ENCODE measurements at places on chromosomes 11 and 22. TPM values are rescaled to one million over a fixed set of nuclear protein-coding genes. Genes with fewer than 3 reads are reported as not detected.
A peak's percentile ranks its signal among the peaks of the same experiment; 100 is the strongest.

TSPAN32 gene
- total RNA-seq = 0.62 TPM

DNA sequence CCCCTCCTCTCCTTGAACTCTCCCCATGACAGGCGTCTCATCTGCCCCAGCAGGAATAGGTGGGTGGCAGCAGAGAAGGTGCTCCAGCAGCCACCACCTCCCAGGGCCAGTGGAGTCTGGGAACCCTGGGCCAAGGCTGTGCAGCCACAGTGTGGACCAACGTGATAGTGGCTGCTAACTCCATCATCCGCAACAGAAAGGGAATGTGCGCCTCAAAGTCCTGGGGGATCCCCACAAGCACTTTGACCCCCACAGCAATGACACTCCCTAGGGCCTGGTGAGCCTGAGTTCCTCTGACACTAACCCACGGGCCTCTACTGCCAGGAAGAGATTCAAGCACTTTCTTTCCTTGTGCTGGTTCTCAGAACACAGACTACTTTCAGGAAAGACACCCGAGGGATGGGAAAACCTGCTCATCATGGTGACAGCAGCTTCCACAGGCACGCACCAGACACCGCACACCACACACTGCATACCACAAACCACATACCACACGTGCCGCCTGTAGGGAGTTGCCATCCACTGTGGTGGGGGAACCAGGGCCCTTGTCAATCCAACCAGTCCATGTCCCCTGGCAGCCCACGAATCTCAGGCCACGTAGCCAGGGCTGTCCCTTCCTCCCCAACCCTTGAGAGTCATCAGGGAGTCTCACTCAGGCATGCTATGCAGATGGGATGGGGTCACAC lies 3.4 kb upstream of the SLC25A1 start:
- DNase-seq = no peak
- H3K4me3 ChIP-seq = no peak overlapping the region
- H3K36me3 ChIP-seq = no peaks in the 10 kb centered on the region
- H3K4me1 ChIP-seq = peaks cover 12% of the 10 kb centered on the region

ACRV1 gene
- total RNA-seq = not detected

- no peak for DNase-seq
- H3K4me3 ChIP-seq = no peak overlapping the region
- no peaks in the 10 kb centered on the region for H3K27me3 ChIP-seq
- peaks cover 4% of the 10 kb centered on the region for H3K4me1 ChIP-seq
These were observed 16.1 kb downstream of the C2CD3 start for GRCh38 chr11:74154620-74155281.

- peak; percentile 59 for DNase-seq
- H3K27me3 ChIP-seq = no peaks in the 10 kb centered on the region
- peak overlapping the region; percentile 100 for H3K27ac ChIP-seq
- H3K4me3 ChIP-seq = peak overlapping the region; percentile 99
These were observed 532 bp downstream of the BET1L start for GRCh38 chr11:206526-207207.

MPEG1 gene
- 17.6 TPM for total RNA-seq

DNA sequence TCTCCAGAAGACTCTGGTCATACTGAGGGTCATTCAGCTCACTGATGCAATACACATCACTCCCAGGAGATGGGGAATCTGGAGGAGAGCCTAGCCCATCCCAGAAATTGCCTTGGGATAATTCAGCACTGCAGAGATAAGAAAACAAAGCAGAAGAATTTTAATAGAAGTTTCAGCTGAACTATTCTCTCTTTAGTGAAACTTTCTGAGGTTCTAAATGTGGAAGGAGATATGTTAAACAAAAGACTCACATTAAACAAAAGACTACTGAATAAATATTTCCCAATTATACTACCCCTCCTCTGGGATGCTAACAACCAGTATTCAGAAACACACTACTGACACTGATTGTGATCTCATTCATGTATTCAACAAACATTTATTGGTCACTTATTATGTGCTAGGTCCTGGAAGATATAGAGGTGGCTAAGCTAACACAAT lies 47.8 kb downstream of the C2CD3 start:
- H3K4me3 ChIP-seq = no peak overlapping the region
- no peaks in the 10 kb centered on the region for H3K27me3 ChIP-seq
- H3K4me1 ChIP-seq = no peaks in the 10 kb centered on the region
- H3K36me3 ChIP-seq = no peaks in the 10 kb centered on the region
- no peak overlapping the region for H3K27ac ChIP-seq

- DNase-seq = no peak
- no peaks in the 10 kb centered on the region for H3K36me3 ChIP-seq
- no peak overlapping the region for H3K4me3 ChIP-seq
- no peaks in the 10 kb centered on the region for H3K4me1 ChIP-seq
These were observed 298.0 kb downstream of the TTC28 start for GRCh38 chr22:28381429-28382167.

All from colonic mucosa (tissue), 4 donors.